ELR (cell line): ENCODE measurements at places on chromosomes 4 and X.
A peak's percentile ranks its signal among the peaks of the same experiment; 100 is the strongest.

DNA sequence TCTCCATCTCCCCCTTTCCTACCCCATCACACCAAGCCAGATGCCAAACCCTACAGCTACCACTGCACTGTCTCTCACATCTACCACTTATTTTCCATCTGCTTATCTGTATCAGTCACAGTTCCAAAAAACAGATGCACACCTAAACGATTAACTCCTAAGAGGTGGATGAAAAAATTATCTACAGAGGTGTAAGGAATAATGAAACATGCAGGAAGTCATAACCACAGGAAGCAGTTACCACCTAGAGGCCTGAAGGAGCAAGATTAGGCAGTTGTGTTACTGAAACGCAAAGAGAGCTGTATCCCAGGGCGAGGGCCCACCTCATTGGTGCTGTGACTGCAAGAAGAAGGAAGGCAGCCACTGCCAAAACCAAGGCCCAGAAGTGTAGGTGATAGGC lies 87.8 kb upstream of the FAM241A start:
- DNase-seq, result no peak

- DNase-seq, result peak; percentile 1
Observed at GRCh38 chr4:131258361-131258760, 1890.7 kb upstream of the PCDH10 start.

DNA sequence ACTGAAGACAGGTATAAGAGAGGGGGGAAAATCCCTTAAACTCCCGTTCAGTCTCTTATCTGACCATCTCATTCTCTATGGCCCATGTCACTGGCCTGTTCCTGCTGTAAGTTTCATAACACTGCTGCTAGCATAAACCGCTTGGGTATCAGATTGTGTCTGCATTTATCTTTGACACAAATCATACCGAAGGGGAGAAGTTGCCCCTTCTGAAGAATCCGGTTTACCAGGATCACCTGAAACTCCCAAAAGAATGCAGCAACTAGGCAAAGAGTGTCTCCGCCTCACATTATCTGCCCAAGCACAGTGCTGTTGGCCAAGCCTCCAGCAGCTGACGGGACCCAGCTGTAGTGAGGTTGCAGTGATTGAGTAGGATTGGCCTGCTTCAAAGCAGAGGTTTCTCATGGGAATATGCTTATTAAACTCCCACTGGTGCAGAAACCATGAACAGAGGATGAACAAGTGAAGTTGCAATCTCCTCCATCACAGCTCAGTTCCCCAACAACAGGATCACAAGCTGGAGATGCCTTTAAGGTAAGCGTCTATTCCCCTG lies 71.3 kb upstream of the PUDP start:
- no peak for DNase-seq

DNA sequence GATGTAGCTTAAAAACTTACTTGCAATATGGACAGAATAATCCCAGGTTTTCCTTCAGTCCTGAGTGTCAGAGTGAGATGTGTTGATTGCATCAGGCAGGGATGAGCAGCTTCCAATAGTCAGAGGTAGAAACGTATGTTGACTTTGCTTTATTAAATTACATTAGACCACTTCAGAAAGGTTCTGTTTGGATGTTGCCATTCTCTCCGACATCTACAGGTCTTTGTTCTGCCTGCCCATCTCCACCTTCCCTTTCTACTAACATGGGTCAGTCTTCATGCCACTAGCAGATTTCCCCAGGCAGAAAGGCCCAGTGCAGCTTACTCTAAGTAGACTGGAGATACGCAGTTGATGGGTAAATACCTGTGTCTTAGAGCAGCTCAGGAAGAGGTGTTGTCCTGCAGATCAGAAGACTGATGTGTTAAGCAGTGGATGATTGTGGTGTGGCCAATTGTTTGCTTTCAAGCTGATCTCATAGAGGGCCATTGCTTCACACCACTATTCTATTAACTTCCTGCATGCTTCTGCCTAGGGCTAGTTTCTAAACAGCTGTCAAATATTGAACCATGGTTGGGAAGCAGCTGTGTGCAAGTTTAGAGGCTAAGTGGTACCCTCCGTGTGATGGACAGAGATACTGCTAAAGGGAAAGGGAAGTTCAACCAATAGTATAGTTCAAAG lies 1.8 kb downstream of the FRMPD4 start:
- DNase-seq, result peak; percentile 17

DNA sequence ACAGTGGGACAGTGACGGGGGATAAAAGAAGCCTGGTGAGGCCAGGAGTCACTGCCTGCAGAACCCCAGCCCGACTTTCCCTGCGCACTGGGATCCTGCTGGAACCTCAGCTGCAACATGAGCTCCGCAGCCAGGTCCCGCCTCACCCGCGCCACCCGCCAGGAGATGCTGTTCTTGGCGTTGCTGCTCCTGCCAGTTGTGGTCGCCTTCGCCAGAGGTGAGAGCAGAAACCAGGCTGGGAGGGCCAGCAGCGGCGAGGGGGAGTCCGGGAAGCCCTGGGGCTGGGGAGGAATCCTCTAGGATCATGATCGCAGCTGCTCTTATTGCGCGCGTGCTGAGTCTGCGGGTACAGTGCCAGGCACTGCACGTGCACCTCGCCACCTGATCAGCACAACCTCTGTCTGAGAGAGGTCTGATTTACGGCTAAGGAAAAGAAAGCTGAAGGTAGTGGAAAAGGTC lies at the start of gene PF4V1:
PF4V1 (plus strand) TSS at position 51 of the 459 bp plus-strand sequence; CDS start at position 118, 67 bp downstream.
- DNase-seq, result peak; percentile 21

GRCh38 chr4:2492970-2493369 lies 24.1 kb downstream of the RNF4 start:
- DNase-seq, result no peak

GRCh38 chr4:19540859-19541540 lies 710.7 kb upstream of the SLIT2 start:
- DNase-seq, result no peak

DNA sequence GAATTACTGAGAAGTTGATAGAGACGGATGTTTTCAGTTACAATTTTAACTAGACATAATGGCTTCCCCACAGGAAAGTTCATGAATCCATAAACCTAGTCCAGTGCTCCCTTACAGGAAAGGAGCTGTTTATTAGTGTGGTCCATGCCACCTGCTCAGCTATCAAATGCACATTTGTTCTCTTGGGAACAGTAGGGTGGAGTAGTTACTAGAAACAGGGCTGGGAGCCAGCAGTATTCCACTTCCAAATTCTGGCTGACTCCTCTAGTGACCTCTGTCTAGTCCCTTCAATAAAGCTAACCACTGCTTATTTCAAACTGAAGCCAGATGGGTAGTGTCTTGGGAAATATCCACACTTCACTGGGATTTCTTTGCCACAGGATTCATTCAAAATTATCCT lies 88.4 kb upstream of the TLL1 start:
- no peak for DNase-seq

DNA sequence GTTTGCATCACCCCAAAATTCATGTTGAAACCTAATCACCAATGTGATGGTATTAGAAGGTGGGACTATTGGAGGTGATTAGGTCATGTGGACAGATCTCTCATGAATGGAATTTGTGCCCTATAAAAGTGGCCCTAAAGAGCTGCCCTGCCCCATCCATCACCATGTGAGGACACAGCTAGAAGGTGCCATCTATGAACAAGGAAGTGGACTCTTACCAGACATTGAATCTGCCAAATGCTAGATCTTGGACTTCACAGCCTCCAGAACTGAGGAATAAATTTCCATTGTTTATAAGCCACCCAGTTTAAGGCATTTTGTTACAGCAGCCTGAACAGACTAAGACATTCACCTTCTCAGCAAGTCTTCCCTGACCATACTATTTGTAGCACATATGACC lies 7.5 kb downstream of the PLA2G12A start:
- no peak for DNase-seq

DNA sequence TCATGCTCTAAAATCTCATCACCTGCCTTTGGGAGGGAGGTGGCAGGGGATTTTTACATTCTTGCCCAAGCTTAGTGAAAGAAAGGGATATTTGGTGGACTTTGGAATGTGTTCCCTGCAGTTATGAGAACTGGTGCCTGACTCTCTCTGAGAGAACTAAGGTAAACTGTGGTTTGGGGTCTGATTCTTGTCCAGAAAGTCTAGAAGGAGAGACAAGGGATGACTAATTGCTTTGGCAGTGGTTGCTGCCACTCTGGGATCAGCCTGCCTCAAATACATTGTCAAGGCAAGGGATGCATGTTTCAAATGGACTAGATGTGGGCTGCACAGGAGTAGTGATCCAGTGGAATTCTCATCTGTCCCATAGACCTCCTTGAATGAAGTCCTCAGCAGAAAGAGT lies 115.2 kb downstream of the DDIT4L start:
- DNase-seq, result peak; percentile 36

GRCh38 chr4:84263415-84263814 lies 235.7 kb downstream of the NKX6-1 start:
- no peak for DNase-seq

- peak; percentile 70 for DNase-seq
Observed at GRCh38 chrX:152817078-152817764, 13.3 kb downstream of the CETN2 start.

DNA sequence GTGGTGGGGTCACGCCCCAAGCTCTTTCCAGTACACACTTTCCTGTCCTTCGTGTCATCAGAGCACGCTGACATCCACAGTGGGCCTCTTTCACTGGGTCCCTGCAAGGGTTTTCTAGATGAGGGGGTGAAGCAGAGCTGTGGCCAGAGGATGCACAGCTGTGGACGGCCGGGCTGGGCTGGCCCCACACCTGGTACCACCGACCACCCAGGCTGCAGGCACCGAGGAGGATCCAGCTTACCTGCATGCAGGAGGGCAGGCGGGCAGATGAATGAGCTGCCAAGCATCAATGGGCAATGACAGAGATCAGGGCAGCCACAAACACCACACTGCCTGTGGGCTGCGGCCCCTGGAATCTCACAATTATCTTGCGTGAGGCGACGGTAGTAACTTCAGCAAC lies 9.5 kb upstream of the GRPEL1 start:
- DNase-seq, result no peak

DNA sequence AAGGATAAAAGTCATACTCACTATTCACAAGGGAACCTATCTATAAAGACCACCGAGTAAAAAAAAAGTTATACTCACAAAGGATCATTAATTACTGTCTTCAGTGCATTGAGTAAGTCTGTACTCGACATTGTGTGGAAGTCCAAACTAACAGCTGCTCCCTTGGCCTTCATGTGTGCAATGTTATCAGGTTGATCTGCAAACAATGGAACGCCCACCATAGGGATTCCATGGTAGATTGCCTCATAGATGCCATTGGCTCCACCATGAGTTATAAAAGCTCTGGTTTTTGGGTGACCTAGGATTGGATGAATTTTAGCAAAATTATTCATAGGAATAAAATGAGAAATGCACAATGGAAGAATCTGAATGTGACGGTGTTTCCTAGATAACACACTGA lies 10.6 kb downstream of the UGT2B4 start:
- DNase-seq, result no peak

GRCh38 chrX:578531-578930 lies 52.1 kb upstream of the SHOX start:
- DNase-seq, result no peak

- peak; percentile 80 for DNase-seq
Observed at GRCh38 chrX:53441531-53442321, 7.6 kb upstream of the HSD17B10 start.

GRCh38 chr4:26884026-26884425 lies 23.4 kb downstream of the STIM2 start:
- DNase-seq, result no peak

DNA sequence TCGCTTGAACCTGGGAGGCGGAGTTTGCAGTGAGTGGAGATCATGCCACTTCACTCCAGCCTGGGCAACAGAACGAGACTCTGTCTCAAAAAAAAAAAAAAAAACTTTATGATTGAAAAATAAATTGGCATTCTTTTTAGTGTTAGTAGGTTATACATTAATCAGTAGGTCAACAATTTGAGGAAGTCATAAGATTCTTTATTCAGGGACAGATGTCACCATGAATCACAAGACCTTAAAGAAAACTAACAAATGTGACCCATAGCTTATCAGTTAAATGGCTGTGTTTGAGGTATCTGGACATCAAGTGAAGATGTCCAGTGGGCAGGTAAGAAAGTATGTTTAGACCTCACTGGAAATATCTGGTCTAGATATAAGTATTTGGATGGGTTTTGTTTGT lies 9.3 kb upstream of the PRMT9 start:
- no peak for DNase-seq

- DNase-seq, result no peak
Observed at GRCh38 chrX:28651186-28651585, 63.9 kb downstream of the IL1RAPL1 start.

DNA sequence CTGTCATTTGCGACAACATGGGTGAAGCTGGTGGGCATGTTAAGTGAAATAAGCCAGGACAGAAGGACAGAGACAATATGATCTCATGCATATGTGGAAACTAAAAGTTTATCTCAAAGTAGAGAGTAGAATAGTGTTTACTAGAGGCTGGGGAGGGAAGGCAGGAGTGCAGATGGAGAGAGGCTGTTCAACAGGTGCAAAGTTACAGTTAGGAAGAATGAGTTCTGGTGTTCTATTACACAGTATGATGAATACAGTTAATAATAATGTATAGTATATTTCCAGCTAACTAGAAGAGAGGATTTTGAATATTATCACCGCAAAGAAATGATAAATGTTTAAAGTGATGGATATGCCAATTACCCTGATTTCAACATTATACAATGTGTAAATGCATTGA lies 69.8 kb downstream of the FBXL5 start:
- no peak for DNase-seq

GRCh38 chr4:90030953-90031352 lies 96.2 kb upstream of the CCSER1 start:
- no peak for DNase-seq

- no peak for DNase-seq
Observed at GRCh38 chr4:128827296-128827695, 17.8 kb downstream of the JADE1 start.

DNA sequence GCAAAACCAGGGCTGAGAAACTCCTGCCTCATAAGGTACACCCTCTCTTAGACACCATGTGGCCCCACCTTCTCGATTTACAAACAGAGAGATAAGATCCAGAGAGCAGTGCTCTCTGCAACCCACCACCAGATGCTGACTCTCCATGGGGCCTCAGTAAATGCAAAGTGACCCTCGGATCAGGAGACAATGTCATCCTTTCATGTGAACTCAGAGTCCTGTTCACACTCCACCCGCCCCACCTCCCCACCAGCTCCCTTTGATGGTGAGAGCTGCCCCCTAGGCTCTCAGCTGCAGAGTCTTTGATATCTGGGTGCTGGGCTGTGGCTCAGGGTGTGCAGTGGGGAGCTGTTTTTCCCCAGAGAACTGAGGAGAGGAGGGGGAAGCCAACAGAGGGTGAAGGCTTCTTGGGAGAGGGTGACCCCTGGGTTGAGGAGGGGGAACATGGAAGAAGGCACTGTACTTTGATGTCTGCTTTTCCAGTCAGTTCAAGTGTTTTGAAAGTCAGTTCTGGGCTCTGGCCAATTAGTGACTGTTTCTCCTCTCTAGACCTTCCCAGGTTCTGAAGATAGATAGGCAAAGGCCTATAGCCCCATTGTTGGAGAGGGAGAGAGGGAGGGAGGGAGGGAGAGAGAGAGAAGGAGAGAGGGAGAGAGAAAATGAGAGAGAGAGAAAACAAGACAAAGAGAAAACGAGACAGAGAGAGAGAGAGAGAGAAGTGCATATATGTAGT lies 88.2 kb downstream of the SCD5 start:
- no peak for DNase-seq

GRCh38 chr4:186536285-186536684 lies 19.1 kb downstream of the MTNR1A start:
- DNase-seq, result peak; percentile 6

- DNase-seq, result no peak
Observed at GRCh38 chr4:7429601-7430078, 5.1 kb downstream of the PSAPL1 start.
